Heart left ventricle (tissue), 16 donors: ENCODE measurements at places on chromosomes 1 and 21. TPM values are rescaled to one million over a fixed set of nuclear protein-coding genes. Genes with fewer than 3 reads are reported as not detected.
A peak's percentile ranks its signal among the peaks of the same experiment; 100 is the strongest.

RXFP4 gene
- not detected for total RNA-seq

DOCK7 gene
- 18.9 TPM for total RNA-seq

TMEM52 gene
- 1.1 TPM for total RNA-seq

RGS13 gene
- not detected for total RNA-seq

- no peaks in the 10 kb centered on the region for H3K27me3 ChIP-seq
- H3K36me3 ChIP-seq = no peaks in the 10 kb centered on the region
- no peak overlapping the region for H3K27ac ChIP-seq
- H3K4me1 ChIP-seq = no peaks in the 10 kb centered on the region
These were observed 207.0 kb downstream of the TNR start for GRCh38 chr1:175536369-175536768.

DNA sequence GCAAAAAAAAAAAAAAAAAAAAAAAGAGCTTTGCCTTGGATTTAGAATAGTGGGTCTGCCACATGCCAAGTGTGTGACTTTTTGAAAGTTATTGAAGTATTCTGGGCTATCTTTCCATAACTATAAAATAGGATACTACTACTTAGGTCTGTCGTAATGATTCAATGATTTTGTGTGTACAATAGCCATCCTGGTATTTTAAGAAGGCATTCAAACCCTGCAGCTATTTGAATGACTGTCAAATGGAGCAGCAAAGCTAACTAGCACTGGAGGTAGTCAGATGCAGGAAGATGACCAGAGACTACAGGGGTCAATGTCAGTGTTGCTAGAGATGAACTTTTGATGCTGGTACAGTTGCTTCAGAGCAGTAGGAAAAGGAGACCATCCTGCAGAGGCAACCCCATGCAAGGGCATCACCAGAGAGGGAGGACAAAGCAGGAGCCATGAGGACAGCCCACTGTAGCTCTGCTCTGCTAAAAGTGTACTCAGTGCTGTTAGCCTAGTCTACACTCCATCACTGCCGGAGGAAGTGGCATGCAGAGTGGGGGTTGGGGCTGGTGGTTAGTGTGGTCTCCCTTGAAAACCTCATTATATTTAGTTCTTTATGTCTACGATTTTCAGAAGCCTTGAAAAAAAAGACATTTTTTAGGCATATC, 29.0 kb downstream of the DUSP10 start:
- no peak for DNase-seq
- no peaks in the 10 kb centered on the region for H3K27me3 ChIP-seq
- H3K4me1 ChIP-seq = peaks cover 16% of the 10 kb centered on the region
- no peak overlapping the region for H3K27ac ChIP-seq

DNA sequence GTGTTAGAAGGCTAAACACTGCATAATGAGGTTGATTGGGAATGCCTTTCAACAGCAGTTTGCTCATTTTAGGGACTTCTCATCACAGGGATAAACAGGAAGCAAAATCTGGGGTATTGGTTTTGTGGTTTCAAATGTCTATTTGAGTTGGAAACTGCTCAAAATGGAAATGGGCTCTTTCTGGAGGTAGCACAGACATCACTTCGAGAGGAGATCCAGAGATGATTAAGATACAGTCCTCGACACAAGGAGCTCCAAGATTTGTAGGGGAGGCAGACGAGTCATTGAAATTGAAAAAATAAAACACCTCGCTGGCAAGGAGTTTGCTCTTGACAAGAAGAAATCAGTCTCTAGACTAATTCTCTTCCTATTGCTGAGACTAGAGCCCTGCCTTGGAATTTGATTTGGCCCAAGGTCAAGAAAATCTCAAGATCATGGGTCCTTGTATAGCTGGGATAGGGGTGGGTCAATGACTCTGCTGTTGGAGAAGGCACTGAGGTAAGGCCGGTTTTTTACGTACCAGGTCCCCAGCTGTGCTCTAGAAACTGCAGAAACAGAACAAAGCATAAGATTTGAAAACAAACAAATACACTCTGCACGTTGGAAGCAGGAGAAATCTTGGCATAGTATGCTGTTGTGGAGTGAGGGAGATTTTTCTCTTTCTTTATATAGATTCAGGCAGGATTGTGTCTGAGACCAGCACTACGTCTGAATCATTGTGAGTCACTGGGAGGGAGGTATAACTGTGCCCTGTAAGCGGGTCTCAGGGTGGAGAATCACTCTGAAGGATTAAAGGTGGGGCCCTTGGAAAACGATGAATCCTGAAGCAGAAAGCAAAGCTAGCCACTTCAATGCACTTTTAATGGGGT, 17.7 kb upstream of the KLHDC8A start:
- no peak for DNase-seq
- no peak overlapping the region for H3K27ac ChIP-seq
- H3K36me3 ChIP-seq = no peaks in the 10 kb centered on the region
- no peak overlapping the region for H3K4me3 ChIP-seq
- H3K27me3 ChIP-seq = no peaks in the 10 kb centered on the region

DNA sequence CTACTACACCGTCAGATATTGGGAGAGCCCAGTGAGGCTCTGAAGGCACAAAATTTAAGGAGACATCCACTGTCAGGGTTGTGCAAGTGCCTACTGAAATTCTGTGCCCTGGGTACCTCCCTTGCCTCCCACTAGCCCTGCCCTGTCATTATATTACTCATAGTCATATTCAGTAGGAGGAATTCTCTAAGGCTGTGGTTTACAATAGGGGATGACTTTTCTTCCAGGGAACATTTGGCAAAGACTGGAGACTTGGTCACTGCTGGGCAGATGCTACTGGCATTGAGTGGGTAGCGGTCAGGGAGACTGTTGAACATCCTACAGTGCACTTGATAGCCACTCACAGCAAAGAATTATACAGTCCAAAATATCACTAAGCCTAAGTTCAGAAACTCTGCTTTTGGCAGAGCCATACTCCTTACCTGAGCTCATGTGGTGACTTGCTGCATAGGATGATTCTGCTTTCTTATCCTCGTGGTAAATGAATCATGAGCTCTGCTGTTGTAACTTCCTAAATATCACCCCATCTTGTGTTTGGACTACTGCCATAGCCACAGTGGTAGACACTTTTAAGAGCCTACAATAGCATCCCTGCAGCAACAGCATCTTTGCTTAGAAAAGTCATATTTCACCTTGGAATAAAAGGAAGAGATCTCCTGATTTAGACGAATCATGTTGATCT, 563.4 kb upstream of the PLXNA2 start:
- H3K27me3 ChIP-seq = no peaks in the 10 kb centered on the region
- H3K4me3 ChIP-seq = no peak overlapping the region
- H3K27ac ChIP-seq = no peak overlapping the region
- no peak for DNase-seq
- H3K4me1 ChIP-seq = no peaks in the 10 kb centered on the region
- H3K36me3 ChIP-seq = no peaks in the 10 kb centered on the region

- no peaks in the 10 kb centered on the region for H3K4me1 ChIP-seq
- no peak overlapping the region for H3K27ac ChIP-seq
- H3K27me3 ChIP-seq = no peaks in the 10 kb centered on the region
- peaks cover 84% of the 10 kb centered on the region for H3K36me3 ChIP-seq
- DNase-seq = no peak
- H3K4me3 ChIP-seq = no peak overlapping the region
These were observed 59.0 kb downstream of the MTR start for GRCh38 chr1:236853921-236854604.

DNA sequence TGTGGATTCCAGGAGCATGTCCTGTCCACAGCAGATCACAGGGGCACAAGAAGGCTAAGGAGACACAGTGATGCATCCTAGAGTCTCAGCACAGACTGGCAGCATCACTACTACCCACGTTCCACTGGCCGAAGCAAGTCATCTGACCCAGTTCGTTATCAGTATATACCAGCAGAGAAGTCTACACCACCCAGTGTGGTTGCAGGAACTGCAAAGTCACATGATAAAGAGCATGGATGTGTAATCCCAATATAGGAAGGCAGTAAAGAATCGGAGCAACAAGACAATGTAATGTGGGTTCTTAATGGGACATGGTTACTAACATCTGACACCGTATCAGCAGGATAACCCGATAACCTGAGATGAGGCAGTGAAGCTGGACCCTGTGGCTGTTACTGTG, 246.6 kb downstream of the RRAGC start:
- H3K27me3 ChIP-seq = peaks cover 7% of the 10 kb centered on the region
- DNase-seq = no peak
- H3K4me3 ChIP-seq = no peak overlapping the region

GRCh38 chr1:6052543-6053205, 7.0 kb downstream of the KCNAB2 start:
- H3K4me3 ChIP-seq = no peak overlapping the region
- H3K27ac ChIP-seq = no peak overlapping the region
- no peaks in the 10 kb centered on the region for H3K27me3 ChIP-seq
- peak; percentile 63 for DNase-seq

GRCh38 chr1:5707566-5708345, 284.5 kb downstream of the NPHP4 start:
- no peaks in the 10 kb centered on the region for H3K4me1 ChIP-seq
- H3K27ac ChIP-seq = no peak overlapping the region
- H3K27me3 ChIP-seq = no peaks in the 10 kb centered on the region

DNA sequence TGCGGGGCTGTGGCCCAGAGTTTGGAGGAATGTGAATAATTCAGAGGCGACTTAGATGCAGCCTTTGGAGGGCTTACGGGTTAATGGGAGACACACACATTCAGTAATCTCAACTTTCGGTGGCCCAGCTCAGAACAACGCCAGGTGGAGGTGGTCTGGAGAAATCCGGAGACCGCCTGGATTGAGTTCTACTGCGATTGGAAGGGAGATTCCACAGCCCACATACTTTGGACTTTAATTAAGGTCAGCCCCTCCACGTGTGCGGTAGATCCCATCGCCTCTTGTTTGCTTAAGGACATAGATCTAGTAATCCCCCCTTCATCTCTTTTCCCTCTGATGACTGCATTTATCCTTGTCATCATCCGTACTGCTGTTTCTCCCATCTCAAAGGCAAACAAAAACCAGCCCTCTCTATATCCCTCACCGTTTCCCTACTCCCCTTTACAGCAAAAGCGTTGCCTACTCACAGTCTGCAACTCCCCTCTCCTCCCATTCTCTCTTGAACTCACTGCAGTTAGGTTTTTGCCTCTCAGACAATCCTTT, 720 bp upstream of the BSDC1 start:
- H3K27me3 ChIP-seq = no peaks in the 10 kb centered on the region
- H3K36me3 ChIP-seq = peaks cover 28% of the 10 kb centered on the region
- H3K4me3 ChIP-seq = peak overlapping the region; percentile 86

DNA sequence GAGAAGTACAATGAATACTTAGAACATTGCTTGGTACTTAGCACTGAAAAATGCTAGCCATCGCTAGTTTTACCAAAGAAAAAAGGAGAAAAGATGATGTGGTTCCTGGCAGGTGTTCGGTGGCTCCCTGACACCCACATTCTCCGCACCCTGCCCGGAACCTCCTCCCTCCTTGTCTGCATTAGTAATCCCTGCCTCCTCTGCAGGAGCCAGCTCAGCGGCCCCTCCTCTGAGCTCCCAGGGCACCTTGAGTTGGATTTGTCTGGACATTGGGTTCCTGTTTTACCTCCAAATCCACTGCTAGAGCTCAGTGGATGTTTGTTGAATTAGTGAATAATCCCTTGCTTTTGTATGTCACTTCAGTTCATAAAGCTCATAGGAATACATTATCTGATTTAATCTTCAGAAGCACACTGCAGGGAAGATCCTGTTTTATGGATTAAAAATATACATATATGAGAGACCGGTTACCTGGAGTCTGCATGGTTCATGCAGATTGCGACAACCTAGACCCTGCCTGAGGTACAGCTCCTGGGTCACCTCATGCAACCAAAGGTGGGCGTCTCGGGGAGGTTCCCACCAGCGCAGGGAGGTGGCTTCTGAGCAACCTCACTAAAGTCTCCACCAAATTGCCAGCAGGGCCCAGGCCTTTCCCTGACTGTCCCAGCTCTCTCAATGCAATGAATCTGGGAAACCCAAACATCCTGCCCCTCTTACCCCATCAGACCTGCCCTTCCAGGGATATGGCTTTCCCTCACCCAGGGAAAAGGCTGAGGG, 24.2 kb downstream of the PCAT6 start:
- peaks cover 3% of the 10 kb centered on the region for H3K27me3 ChIP-seq
- no peak overlapping the region for H3K27ac ChIP-seq
- no peak overlapping the region for H3K4me3 ChIP-seq
- no peaks in the 10 kb centered on the region for H3K4me1 ChIP-seq
- DNase-seq = no peak

- no peaks in the 10 kb centered on the region for H3K27me3 ChIP-seq
- DNase-seq = no peak
- H3K4me1 ChIP-seq = no peaks in the 10 kb centered on the region
- no peak overlapping the region for H3K27ac ChIP-seq
- H3K36me3 ChIP-seq = no peaks in the 10 kb centered on the region
These were observed 17.1 kb upstream of the ESRRG start for GRCh38 chr1:216740331-216740730.

DNA sequence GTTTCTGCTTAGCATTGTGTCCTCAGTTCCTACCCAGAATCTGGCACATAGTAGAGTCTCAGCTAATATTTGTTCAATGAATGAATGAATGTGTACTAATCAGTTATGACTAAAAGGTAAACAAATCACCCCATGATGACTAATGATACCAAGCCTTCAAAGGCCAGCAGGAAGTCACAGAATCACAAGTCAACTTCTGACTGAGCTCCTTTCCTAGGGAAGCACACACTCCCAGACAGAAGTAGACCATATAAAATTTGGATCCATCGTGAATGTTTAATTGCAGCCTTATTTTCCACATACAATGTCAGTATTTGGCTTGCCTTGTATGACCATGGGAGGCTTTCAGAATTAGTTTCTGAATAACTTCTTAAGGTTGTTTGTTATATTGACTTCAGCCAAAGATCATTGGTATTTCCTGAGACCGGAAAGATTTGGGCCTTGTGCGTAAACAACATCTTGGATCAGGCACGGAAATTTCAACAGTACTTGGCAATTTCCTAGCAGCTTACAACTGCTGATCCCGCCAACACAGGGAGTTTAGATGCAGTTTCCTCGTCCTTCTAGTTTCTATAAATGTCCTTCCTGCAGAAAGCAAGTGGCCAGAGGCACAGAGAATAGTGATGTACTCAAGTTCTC, 185.9 kb upstream of the ATP1B1 start:
- H3K4me1 ChIP-seq = no peaks in the 10 kb centered on the region
- no peaks in the 10 kb centered on the region for H3K27me3 ChIP-seq
- H3K4me3 ChIP-seq = no peak overlapping the region

DNA sequence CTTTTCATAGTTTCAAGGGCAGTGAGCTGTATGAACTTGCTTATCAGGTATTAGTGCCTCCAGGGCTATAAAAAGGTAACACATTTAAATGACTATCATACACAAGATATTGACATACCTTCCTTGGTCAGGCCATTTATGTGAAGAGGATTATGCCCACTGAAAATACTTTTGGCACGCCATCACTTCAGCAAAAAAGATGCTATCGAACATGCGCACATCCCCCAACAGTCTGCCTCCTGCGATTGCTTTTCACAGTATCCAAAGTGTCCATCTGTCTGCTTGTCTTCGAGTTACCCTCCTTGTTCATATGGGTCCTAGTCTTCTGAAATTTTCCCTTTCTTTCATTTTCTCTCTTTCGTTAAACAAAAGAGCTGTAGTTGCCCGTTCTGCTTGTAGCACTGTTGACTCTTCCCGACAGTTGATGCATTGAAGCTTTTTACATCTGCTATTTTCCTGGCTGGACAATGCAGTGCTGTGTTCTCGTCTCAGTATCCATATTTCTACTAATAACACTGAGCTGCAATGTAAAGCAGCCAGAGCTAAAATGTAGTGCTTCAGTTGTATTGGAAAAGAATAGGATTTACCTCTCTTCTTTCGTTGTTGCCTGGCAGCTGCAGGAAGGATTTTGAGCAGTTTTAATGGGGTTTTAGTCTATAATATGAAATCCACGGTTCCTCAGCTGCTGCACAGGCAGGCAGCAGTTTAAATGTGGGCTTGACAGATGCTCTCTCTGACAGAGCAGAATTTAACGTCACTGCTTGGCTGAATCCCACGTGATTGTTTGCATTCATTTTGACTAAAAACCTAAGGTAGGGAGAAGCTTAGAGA, at the start of gene B3GALT2:
TSS of gene B3GALT2 (minus strand) at position 713 of the 831 bp plus-strand sequence. CDS start 5,051 bp downstream, outside the sequence.
- H3K27me3 ChIP-seq = no peaks in the 10 kb centered on the region
- H3K4me1 ChIP-seq = peaks cover 15% of the 10 kb centered on the region
- peak within 1 kb of the TSS; percentile 47 for H3K4me3 ChIP-seq
- no peaks in the 10 kb centered on the region for H3K36me3 ChIP-seq
- H3K27ac ChIP-seq = peak within 1 kb of the TSS; percentile 72
